Spleen (tissue), 13 donors: ENCODE measurements at places on chromosomes 4 and X. TPM values are rescaled to one million over a fixed set of nuclear protein-coding genes. Genes with fewer than 3 reads are reported as not detected.

Gene FATE1
- 0.06 TPM for polyA plus RNA-seq

Gene GLRB
- polyA plus RNA-seq = 0.03 TPM

Gene MID1
- polyA plus RNA-seq = 0.61 TPM

Gene RHOH
- 70.3 TPM for polyA plus RNA-seq

Gene ETNPPL
- 1.0 TPM for polyA plus RNA-seq

Gene GLRA3
- polyA plus RNA-seq = 0.02 TPM

Gene CBR4
- 10.6 TPM for polyA plus RNA-seq

Gene SLC26A1
- polyA plus RNA-seq = 0.48 TPM

Gene CETN2
- polyA plus RNA-seq = 25.0 TPM

GRCh38 chr4:185716141-185716551 lies 95.8 kb downstream of the SORBS2 start:
- no peak for DNase-seq

- DNase-seq = no peak
Measured at GRCh38 chr4:10893395-10893794, 208.8 kb upstream of the CLNK start.

DNA sequence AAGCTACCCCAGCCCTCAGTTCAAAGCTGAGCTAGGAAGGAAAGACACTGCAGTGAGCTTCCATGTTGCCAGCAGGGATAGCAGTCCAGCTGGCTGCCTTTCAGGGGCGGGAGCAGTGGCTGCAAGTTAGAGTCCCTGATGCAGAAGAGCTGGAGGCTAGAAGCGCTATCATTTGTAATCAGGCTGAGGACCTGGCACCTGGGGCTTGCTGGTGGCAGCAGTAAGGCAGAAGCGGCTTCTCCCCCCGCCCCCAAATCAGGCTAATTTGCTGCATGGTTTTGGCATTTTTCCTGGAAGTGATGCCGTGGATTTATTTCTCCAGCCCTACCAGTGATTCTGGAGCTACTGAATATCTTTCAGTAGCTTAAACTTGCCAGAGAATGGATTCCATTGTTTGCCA lies 203.3 kb downstream of the CLCN4 start:
- DNase-seq = no peak

GRCh38 chr4:142743121-142743825 lies 102.8 kb downstream of the INPP4B start:
- DNase-seq = no peak

DNA sequence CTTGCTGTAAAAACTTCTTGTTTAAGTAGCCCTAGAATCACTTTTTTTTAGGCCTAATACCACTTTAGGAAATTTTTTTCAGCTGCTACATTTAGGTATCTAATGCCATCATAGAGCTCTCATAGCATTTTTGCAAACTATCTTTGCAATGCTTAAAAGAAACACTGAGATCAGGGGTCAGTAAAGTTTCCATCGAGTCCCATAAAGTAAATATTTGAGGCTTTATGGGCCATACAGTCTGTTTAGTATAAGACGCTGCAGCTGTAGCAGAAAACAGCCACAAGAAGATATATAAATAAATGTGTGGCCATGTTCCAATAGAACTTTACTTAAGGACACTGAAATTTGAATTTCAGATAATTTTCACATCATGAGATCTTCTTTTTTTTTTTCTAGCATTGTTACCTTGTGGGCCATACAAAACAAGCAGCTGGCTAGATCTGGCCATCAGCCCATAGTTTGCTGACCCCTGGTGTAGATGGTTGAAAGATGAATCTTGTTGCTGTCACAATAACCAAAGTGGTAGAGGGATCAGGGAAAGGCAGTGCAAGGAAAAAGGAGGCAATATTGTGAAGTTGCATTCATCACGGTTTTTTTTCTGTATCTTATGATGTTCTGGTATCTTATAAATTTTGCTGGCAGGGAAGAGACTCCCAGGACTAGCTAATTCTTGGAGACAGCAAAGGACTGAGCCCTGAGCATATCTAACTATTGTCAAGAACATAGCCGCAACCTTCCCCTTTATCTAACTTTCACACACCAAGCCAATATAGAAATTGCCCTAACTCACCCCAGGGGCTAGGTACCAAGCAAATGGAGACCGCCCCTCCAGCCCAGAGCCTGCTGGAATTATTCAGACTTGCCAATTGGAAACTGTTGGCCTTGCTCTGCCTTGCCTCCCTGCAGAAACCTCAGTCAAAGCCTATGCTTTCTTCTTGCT lies 46.6 kb downstream of the RASGEF1B start:
- no peak for DNase-seq

DNA sequence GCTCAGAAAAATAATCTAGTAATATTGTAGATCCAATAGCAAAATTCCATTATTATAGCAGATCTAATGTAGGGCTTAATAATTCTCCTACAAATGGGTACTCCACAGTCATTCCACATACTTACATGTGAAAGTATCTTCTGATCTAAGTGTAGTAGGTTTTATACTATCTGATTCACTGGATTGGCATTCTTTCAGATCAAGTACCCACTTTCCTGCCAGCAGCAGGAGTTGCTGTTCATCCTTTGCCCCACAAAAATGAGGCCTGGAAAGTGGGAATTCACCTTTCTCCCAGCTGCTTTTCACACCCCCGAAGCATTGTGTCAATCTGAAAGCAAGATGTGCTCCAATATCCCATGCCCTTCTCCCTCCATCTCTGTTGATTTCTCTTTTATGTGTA lies 77.1 kb upstream of the RXFP1 start:
- DNase-seq = no peak

GRCh38 chrX:15579778-15580747 lies 20.7 kb downstream of the ACE2 start:
- no peak for DNase-seq

DNA sequence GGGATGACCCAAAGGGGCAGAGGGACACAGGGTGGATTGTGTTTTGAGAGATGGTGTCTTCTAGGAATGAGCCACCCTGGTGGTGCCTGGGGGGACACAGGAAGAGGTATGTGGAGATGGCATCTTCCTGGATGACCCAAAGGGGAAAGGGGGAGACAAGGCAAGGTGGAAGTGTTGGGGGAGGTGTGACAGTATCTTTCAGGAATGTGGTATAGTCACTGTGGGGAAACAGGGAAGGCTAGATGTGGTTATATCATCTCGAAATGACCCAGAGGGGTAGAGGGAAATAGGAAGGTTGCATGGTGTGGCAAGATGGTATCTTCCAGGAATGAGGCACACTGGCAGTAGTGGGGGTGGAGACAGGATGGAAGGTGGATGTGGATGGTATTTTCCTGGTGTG lies 62.9 kb downstream of the MAOA start:
- no peak for DNase-seq

DNA sequence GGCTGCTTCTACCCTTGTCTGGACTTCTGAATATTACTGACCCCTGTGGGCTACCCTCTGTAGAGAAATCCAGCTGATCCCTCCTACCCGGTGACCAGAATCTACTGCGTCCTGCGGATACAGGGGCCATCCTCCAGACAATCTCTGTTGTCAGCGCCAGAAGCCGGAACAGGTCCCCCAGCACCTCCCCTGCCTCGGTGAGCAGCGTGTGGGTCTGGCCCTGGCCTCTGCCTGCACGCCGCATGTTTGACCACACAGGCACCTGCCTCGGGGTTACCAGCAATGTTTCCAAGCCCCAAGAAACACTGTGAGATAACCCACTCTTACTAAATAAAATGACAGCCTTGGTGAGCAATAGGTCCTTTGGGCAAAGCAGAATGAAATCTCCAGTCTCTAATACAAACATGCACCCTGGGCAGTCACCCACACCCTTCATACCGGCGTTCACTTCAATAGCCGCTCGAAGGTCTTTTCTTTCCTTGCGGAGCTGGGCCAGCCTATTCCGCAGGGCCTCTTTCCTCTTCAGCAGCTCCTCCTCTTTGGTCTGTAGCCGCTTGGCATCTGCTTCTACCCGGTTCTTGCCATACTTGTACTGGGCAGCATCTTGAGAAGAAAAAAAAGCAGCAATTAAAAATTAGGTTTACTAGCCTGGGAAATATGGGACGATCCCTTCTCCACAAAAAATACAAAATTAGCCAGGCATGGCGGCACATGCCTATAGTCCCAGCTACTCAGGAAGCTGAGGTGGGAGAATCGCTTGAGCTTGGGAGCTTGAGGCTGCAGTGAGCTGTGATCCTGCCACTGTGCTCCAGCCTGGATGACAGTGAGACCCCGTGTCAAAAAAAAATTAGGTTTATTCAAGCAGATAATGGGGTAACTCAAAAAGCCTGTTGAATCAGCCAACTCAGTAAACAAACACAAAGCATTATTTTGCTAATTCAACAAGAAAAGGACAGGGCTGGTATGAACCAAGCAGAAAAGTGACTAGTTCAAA lies 165.1 kb downstream of the AFAP1 start:
- peak; percentile 61 for DNase-seq

DNA sequence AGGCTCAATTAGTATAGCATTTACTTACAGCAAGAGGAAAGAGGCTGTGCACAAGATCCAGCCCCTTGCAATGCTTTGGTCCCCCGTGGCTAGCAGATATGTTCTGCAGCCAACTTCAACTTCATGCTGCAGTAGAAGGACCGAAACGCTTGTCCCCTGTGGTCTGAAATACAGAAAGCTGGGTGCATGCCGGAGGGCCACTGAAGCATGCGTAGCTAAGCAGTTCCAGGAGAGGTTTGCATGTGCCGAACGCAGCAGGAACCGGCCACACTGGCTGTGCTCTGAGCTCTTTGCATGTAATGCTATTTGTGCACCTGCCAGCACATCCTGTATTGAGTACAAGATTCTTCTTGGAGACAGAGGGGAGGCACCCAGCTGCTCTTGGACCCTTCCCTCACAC lies 35.8 kb upstream of the SHISA3 start:
- no peak for DNase-seq

DNA sequence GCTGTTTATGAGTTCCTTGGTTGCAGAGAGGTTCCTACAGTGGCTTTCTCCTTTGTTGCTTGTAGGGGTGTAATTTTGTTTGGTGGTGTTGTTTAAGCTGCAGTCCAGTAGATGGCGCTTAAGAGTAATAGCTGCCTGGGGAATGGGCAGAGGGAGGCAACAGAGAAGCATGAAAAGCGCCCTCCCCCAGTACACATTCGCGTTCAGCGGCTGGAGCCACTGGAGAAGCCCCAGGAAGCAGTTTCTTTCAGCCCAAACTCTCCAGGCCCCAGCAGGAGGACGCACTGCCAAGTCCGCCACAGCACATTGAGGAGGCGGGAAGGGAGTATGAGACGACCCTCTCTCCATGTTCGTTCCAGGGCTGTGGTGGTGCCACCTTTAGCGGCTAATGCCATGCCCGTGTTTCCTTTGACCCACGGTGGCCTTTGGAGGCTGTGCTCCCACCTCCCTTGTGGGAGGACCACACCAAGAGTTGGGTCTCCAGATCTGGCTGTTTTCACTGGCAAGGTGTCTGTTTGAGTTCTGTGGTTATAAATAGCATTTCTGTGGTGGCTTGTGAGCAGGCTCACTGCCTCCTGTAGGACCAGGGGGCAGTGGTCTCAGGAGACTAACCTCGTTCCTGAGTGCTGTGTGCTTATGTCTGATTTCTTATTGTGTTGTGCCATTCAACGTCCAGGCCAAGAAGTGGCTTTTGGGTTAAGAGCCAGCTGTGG lies 252.3 kb downstream of the ARHGAP10 start:
- no peak for DNase-seq

DNA sequence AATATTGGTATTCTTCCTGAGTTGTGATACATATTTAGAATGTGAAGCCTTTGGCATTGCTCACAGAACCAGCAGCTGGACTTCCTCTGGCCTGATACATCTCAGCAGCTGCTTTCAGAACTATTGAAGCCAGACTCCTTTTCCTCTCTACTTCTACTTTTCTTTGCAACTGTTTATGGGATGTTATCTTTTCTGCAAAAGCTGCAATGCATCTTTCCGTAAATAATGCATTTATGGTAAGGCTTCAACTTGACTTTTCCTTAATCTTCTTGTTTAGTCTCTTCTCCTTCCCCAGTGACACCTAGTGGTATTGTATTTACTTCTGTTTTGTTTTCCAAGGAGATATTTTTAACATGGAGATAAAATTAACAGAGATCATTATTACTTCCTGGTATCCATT lies 1548.7 kb downstream of the PCDH7 start:
- no peak for DNase-seq

DNA sequence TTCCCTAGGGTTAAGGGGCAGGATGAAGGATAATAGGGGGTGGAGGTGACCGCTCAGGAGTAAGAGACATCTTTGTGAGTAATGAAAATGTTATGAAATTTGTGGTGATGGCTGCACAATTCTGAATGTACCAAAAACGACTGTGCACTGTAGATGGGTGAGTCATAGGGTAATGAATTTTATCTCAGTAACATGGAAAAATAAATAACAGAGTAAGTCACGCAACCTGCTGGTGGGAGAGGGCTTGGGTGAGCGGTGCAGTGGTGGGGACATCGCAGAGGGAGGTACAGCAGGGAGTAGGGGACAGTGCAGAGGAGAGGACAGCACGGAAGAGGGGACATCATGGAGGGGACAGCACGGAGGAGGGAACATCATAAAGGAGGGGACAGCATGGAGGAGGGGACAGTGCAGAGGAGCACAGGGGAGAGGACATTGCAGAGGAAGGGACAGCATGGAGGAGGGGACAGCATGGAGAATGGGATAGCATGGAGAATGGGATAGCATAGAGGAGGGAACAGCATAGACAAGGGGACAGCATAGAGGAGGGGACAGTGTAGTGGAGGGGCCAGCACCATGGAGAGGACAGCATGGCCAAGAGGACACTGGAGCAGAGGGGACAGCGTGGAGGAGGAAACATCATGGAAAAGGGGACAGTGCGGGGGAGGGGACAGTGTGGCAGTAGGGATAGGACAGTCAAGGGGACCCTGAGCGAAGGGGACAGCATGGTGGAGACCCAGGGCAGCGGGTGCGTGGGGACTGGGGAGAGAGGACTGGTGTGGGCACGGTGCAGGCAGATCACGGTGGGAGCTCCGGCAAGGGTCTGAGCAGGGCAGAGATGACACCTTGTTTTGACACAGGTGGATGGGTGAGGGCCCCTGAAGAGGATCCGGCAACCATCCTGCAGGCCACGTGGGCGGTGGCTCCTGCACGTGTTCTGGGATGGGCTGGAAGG lies 68.5 kb upstream of the MXD4 start:
- DNase-seq = peak; percentile 53

GRCh38 chr4:52037689-52038102 lies 403 bp downstream of the SGCB start:
- no peak for DNase-seq

GRCh38 chr4:30068234-30068633 lies 651.9 kb upstream of the PCDH7 start:
- DNase-seq = no peak

DNA sequence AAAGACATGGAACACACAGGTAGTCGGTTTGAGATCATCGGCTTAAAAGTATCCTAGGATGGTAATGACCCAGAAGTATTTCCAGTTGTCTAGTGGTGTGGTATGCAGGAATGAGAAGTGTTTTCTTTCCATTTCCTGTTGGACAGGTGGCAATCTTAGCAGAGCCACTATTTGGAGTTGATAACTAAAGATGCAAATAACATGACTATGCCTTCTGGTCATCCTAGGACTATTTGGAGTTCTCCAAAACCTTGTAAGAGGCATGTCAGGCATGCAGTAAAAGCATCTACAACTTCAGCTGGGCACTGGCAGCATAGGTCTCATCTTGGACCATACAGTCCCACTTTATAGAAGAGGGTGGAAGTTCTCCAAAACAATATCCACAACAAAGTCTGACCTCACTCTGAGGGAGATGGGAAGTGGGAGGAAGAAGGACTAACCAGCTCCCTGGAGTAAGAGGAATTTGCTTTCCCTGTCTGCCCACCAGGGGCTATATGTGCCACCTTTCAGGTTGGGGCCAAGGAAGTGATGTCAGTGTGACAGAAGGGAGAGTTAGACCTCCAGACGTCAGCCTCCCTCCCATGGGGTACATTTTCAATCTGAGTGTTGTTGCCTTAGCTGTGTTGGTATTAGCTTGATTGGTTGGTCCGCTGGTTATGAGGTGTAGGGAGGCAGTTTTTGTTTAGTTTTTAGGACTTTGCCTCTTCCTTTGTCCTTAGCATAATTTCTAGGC lies 101.2 kb upstream of the MYOZ2 start:
- no peak for DNase-seq
